Hypothalamus (tissue), 51 donors: ENCODE measurements at places on chromosomes 13 and 19.

DNA sequence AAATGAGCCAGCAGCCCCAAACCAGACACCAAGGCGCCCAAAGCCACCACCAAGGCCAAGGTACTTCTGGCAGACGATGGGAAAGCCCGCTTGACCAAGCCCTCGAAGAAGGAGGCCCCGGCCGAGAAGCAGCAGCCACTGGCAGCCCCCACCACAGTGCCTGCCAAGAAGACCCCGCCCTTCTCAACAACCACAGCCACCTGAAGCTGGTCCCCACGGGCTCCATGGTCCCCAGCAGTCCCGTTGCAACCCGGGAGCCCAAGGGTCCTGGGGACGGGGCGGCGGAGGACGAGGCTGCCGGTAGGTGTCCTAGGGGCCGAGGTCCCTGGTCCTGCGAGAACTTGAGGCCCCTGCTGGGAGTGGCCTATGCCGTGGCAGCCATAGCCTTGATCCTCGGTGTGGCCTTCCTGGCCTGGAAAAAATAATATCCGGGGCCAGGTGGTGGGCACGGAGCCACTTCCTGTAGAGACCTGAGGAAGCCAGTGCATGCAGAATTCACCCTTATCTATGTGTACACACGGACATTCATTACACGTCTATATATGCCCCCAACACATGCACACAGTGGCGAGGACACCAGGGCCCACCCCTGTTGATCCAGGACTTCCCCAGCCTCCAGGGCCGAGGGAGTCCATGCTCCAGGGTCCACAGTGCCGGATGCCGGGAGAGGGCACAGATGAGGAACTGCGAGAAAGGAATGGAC lies 13.8 kb downstream of the C1QTNF9 start:
- no peak for DNase-seq

DNA sequence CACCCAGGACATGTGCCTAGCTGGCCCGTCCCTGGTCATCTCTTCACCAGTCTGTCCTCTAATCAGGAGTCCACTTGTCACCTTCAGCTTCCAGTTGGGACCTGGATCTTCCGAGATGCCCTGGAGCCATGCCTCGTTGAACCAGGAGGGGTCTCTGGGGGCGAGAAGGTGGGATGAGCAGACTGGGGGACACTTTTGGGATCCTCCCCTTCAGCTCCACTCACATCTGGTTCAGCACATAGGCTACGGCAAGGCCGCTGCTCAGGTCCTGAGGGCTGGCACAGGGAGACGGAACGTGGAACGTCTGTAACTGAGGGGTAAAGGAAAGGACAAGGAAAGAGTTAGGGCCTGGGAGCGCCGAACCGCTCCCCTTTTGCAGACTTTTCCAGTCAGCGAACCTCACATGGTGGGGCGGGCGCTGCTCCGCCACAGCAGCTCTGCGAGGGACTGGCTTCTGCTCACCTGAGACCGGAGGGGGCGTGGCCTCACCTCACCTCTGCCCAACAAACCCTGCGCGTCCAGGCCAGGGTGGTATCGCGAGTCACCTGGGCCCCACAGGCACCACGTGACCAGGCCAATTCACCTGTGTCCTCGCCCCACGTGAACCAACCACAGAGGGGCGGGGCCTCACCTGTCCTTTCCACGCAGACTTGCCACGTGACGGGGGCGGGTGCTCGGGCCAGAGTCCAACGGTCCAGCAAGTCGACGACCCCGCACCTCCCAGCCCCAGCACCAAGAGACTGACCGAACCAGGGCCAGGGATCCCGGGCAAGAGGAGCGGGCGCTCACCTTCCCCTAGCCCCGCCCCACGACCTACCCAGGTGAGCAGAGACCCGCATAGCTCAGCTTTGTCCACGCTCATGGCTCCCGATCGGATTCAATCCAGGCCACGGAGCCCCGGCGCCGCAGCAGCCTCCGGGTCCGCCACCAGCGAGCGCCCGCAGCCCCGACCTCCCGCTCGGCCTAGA lies at the start of gene HOOK2:
TSS of gene HOOK2 (minus strand) at position 965 of the 968 bp plus-strand sequence. CDS start at position 862, 103 bp downstream.
- no peak for DNase-seq

DNA sequence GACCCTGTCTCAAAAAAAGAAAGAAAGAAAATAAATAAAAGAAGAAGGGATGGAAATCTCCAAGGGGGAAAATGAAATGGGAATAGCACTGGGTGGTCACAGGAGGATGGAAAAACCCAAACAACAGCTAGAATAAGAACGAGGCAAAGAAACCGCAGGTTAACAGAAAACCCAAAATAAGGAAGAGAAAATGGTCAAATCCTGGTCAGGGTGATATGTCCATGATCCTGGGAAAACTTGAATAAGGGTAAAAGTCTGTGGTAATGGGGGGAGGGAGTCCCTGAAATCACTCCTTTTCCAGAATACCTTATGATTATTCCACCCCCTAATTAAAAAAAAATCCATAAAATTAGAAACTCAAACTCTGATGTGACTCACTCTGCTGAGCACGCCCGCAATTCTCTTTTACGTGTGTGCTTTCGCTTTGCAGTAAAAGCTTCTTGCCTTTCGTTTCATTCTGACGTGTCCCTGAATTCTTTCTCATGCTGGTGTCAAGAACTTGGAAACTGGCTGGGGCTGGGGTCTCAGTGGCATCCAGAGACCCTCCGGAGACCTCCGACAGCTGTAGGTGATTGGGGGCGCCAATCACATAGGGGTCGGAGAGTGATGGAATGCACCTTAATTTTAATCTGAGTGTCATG lies 4.3 kb upstream of the NAXD start:
- DNase-seq: no peak

DNA sequence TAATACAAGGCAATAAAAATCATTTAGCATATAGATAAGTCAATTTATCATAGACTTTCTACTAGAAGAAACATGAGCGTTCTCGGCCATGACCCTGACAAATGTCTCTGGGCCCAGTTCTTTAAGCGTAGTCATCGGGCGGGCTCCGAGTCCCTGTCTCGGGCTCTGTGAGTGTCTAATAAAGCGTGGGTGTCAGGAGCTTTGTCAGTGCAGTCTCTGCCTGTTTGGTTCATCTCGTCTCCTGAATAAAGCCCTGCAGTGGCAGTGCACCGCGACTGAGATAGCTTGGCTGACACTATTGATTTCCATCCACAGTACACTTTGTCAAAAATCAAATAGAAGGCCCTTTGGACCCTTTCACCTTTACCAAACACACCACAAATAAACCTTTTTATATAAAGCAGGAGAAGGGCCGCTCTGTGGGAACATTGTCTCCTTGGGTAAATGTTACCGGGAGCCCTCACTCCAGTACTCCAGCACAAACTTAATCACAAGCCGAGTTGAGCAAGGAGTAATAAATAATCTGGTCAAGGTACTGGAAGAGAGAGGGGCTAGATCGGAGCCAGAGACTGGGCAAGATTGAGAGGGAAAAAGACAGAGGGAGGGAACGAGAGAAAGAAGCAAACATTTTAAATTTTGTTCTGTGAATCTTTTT lies 368.2 kb upstream of the TSHZ3 start:
- DNase-seq: no peak

DNA sequence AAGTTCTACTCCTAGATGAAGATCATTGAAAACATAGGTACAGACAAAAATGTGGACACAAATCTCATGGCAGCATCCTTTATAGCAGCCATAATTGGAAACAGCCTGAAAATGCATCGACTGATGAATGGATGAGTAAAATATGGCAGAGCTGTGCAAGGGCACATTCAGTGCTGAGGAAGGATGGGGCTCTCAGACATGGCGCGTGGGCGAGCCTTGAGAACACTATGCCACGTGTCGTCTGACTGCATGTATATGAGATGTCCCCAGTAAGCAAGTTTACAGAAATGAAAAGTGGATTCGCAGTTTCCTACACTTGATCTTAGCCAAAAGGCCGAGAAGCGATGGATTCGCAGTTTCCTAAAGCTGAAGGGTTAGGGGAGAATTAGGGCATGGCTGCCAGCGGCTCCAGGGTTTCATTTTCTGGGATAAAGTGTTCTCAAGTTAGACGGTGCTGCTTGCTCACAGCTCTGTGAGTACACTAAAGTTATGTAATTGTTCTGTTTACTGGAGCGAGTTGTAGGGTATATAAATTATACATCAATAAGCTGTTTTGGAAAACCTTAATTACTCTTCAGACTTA lies 78.0 kb downstream of the RAB20 start:
- no peak for DNase-seq

- no peak for DNase-seq
Measured at GRCh38 chr13:48839171-48839570, 136.5 kb upstream of the FNDC3A start.

DNA sequence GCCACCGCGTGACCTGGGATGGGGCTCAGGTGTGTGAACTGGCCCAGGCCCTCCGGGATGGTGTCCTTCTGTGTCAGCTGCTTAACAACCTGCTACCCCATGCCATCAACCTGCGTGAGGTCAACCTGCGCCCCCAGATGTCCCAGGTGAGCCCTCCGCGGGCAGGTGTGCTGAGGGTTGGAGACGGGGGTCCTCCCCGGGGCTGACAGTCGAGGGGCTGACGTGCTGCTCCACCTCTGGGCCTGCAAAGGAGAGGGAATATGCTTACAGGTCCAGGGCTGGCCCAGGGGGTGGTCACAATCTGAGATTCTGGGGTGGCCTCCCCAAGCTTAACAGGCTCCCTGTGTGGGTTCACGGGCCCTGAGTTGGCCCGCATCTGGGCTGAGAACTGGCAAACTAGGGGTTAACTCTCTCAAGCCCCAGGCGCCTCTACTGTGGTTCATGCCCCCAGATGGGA lies 386 bp downstream of the VAV1 start:
- DNase-seq: no peak

DNA sequence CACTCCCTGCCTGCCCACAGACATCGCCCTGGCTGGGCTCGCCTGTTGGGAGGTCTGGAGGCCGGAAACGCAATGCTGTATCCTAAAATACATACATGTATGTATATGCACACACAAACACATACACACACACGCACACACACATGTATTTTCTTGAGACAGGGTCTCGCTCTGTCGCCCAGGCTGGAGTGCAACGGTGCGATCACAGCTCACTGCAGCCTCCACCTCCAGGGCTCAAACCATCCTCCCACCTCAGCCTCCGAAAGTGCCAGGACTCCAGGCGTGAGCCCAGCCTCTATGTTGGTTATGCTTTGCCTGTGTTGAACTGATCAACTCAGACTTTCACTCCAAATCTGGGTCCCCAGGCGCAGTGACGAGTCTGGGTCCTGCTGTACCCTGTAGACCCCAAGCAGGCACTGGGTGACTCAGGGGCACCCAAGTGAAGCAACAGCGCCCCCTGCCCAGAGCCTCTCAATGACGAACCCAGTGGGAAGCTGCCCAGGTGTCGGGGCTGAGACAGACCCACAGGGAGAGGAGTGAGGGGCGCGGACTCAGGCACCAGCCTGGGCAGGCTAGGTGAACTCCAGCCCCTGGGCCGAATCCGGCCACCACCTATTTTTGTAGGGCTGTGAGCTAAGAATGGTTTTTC lies 27.4 kb upstream of the CACTIN start:
- DNase-seq: no peak

GRCh38 chr13:19959141-19959830 lies 759 bp downstream of the ZMYM2 start:
- DNase-seq: peak; percentile 25

GRCh38 chr19:7833225-7834099 lies 3.4 kb downstream of the EVI5L start:
- no peak for DNase-seq

DNA sequence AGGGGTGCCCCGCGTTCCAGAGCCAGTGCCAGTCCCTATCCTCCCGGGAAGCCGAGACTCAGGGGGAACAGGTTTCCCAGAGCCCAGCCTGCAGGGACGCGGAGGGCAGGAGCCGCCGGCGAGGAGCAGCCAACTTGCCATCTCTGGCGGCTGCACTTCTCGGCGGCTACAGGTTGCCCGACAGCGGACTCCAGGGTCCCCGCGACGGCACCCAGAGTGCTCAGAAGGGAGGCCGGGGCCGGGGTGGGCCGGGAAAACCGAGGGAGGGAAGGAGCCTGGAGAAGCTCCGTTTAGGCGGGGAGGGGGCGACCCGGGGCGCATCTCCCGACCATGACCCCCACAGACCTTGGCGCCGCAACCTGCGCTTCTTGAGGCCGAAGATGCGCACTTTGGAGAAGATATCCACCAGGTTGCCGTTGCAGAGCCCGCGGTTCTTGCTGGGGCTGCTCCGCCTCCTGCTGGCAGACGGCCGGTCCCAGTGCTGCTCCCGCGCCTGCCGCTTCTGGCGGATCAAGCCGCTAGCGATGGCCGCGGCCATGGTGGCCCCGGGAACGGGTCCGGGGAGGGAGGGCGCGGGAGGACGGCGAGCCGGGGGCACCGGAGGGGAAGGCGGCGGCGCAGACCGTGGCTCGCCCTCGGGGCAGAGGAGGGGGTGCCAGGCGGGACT lies 463.8 kb downstream of the ITGBL1 start:
- no peak for DNase-seq

- no peak for DNase-seq
Measured at GRCh38 chr19:35128398-35129057, 6.3 kb downstream of the LGI4 start.

- DNase-seq: no peak
Measured at GRCh38 chr19:7242601-7243258, 51.5 kb downstream of the INSR start.

DNA sequence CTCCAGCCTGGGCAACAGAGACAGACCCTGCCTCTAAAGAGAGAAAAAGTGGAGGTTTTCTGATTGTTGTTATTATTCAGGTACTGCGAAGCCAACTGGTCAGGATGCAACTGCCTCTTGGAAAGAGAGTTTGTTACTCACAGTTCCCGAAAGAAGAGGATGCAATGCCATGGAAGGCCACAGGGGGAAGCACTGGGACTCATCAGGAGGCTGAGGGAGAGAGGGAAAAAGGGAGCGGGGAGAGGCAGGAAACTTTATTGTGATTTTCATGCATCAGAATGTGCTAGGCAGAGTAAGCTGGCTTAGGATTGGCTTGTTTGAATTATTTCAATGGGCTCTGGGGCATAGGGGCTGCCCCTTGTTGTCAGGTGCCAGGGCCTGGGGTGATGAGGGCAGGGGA lies 27.6 kb downstream of the MYO9B start:
- DNase-seq: no peak

- DNase-seq: no peak
Measured at GRCh38 chr19:34154401-34154800, 17.9 kb upstream of the LSM14A start.

DNA sequence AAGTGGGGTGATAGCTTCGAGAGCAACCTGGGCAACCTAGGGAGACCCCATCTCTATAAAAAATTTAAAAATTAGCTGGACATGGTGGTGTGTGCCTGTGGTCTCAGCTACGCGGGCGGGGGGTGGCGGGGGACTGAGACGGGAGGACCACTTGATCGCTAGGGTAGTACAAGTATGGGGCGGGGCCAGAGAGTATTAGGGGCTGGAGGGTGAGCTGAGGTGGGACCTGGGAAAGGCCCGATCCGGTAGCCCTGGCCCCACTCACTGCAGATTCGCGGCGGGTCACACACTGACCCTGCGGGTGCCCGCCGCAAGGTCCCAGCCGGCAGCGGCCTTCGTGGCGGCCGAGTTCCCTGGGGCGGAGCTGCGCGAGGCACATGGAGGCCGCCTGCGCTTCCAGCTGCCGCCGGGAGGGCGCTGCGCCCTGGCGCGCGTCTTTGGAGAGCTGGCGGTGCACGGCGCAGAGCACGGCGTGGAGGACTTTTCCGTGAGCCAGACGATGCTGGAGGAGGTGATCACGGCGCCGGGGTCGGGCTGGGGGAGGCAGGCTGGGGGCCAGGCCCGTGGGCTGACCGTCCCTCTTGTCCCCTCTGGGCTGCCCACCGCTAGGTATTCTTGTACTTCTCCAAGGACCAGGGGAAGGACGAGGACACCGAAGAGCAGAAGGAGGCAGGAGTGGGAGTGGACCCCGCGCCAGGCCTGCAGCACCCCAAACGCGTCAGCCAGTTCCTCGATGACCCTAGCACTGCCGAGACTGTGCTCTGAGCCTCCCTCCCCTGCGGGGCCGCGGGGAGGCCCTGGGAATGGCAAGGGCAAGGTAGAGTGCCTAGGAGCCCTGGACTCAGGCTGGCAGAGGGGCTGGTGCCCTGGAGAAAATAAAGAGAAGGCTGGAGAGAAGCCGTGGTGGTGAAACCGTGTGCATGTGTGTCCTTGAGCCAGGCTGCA lies 2.0 kb upstream of the ARHGAP45 start:
- no peak for DNase-seq
